ENCODE measurements at places on chromosomes 3 and 15.

GRCh38 chr3:95815828-95816227, 998.6 kb upstream of the EPHA6 start:
- DNase-seq, result peak; percentile 5

GRCh38 chr3:89923921-89924610, 816.6 kb downstream of the EPHA3 start:
- no peak for DNase-seq

- DNase-seq, result no peak
Observed at GRCh38 chr15:99365242-99365641, 114.0 kb downstream of the LRRC28 start.

- no peak for DNase-seq
Observed at GRCh38 chr15:96720656-96721055, 390.2 kb downstream of the NR2F2 start.

DNA sequence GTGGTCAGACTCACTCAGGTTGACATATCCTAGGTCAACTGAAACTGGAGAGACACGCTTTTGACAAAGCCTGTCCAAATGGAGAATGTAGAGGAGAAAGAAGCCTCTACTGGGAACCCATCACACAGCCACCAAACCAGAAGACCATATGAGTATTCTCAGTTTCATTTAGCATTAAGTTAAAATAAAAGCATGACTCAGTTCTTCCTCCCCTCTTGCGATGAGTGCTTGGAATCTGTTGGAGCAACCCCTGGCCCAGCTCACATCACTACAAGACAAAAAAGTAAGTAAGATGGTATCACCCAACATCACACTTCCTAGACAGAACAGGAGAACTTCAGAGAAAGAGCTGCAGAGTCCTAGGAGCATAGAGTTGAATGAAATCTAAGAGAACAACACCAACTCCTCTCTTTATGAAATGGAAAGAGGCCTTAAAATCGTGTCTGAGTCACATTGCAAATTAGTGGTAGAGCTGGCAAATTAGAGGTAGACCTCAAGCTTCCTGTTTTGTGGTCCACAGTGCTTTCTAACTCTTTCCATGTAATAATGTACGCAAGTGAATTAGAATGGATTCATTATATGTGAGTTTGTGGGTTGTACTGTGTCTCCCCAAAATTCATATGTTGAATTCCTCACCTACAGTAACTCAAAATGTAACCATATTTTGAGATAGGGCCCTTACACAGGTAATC, 51.2 kb downstream of the FGF12 start:
- DNase-seq, result no peak

DNA sequence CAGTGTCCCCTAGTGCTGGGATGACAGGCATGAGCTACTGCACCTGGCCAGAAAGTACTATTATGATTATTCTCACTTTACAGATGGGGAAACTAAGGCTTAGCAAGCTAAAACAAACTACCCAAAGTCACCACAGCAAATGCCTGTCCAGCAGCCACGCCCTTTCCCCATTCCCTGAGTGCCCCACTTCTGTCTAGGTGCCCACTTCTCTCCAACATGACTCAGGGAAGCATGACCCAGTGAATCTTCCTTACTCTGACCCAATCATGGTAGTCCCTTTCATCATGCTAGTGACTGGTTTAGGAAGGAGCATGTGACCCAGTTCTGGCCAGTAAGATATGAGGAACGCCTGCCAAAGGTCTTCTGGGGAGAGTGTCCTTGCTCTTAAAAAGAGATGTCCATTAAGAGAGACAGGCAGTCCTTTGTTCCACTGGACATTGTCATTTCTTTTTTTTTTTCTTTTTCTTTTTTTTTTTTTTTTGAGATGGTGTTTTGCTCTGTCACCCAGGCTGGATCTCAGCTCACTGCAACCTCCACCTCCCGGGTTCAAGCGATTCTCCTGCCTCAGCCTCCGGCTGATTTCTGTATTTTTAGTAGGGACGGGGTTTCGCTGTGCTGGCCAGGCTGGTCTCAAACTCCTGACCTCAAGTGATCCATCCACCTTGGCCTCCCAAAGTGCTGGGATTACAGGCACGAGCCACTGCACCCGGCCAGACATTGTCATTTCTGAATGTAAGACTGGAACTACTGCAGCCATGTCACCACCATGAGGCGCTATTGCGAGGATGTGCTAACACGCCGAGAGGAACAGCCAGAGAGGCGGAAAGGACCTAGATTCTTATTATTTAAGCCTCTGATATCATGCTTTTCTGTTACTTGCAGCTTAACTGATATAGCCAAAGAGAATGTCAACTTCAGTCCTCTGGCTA, 19.8 kb downstream of the MEGF11 start:
- peak; percentile 12 for DNase-seq

- peak; percentile 15 for DNase-seq
Observed at GRCh38 chr15:75577401-75578172, 1.5 kb downstream of the PTPN9 start.

DNA sequence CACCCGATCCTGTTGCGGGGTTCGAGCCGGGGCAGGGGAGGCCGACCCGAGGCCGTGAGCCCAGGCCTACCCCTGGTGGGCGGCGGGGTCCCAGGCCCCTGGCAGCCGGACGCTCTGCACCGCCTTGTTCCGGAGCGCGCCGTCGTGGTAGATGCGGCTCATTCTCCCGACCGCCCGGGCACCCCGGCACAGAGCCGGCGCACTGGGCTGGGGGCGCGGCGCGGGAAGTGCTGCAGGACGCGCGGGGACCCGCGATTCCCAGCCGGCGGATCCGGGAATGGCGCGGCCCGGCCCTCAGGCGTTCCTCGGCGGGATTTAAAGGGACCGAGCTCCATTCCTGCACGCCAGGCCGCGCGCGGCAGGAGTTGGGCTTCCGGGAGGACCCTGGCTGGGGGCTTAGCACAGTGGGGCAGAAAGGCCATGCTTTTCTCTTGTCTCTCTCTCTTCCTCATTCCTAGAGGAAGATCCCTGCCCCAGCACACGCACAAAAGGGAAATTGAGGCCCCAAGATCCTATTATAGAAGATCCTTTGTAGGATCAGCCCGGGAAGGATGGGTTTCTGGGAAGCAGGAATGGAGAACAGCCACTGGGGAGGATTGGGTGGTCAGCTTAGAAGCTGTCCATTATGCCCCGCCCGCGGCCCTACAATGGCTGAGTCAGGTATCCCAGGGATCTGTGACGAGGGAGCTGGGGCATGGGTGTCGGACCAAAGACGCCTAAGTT, at the start of gene ARPIN:
Gene ARPIN, minus strand, starts transcription at position 279 of the 723 bp plus-strand sequence. Its CDS starts 117 bp downstream, at position 162.
- DNase-seq, result peak; percentile 59

DNA sequence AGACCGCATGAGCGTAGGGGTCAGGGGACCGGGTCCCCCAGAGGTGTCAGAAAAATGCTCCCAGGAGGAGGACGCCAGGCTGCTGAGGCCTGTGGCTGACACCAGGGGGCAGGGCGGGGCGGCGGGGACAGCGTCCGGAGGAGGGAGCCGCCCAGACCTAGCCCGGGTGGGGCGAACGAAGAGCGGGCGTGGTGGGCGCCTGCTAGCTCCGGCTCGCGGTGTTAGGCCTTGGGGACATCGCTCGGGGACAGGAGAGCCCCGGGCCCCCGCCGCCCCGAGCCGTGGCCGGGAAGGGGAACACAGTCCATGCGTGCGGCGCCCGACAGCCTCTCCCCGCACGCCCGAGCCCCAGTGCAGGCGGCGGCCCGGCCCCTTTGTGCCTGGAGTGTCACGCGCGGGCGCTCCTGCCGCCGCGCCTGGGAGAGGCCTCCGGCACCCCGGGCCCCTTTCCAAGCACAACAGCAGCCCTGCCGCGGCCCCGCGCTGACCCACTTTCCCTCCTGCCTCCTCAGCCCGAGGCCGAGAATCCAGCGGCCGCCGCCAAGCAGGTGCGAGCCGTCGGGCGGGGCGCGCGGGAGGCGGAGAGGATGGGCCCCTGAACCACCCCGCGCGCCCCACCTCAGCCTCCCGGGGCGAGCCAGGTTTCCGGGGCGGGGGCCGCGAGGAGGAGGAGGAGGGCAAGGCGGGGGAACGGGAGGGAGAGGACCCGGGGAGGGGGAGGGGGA, 111.0 kb upstream of the KLF13 start:
- peak; percentile 43 for DNase-seq

DNA sequence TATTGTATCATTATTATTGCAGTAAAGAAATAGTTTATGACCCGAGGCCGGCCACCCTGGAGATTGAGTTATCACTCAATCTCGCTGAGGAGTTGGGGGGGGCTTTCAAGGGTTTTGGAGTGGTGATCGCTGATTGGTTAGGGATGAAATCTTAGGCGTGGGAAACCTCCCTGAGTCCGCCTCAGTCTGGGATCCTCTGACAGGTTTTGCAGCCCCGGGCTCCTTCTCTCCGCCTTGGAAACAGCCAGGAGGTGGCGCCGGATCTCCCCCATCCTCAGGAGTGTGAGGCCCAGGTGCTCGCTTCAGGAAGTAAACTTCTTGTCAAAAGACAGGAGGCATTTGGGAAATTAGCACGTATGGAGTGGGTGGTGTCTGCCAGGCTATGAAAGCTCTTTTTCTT, 41.1 kb upstream of the SEC61A1 start:
- DNase-seq, result peak; percentile 33

DNA sequence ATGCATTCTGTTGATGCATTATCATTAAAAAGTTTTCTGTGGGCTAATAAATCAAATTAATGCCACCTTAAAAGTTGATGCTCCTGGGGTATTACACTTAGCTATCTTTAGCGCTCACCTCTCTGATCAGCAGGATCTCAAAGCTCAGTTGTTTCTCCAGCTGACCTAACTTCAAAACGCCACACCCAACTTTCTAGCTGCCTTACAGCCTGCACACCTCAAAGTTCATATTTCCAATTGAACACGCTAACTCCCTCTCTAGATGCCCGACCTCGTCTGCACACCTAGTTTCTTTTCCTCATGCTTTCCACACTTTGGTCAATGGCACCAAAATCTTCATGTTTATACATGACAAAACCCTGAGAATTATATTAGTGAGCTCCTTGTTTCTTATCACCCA, 98.2 kb upstream of the AGTR1 start:
- DNase-seq, result no peak

DNA sequence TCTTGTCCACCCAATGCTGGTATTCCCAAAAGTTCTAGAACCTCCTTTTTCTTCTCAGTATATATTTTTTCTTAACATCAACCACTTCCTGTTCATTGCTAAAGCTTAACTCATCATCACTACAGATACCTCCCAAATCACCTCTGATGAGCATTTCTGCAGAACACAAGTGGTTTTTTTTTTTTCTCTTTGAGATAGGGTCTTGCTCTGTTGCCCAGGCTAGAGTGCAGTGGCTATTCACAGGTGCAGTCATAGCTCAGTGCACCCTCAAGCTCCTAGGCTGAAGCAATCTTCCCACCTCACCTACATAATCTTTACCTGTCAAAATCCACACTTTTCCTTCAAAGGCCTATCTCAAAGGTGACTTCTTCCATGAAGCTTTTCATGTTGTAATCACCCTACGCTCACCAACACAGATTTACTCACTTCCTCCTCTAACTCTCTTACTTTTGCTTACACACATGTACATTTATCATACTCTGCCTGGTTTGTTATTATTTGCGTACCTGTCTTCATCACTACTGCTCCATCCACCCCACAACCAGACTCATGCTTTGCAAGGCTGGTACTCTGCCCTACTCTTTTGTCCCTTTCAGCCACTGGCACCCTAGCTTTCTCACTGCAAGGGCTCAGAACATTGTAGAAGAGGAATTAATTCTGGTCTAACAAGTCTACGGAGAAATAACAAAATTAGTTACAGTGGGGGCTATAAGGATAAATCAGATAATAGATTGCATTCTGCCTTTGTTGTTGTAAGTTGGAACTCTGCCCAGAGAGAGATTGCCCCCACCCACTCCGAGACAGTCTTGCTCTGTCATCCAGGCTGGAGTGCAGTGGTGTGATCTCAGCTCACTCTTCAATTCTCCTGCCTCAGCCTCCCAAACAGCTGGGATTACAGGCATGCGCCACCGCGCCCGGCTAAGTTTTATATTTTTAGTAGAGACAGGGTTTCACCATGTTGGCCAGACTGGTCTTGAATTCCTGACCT, 27.5 kb downstream of the HERC1 start:
- no peak for DNase-seq

- peak; percentile 57 for DNase-seq
Observed at GRCh38 chr15:64809649-64810496, 15.6 kb downstream of the PIF1 start.

DNA sequence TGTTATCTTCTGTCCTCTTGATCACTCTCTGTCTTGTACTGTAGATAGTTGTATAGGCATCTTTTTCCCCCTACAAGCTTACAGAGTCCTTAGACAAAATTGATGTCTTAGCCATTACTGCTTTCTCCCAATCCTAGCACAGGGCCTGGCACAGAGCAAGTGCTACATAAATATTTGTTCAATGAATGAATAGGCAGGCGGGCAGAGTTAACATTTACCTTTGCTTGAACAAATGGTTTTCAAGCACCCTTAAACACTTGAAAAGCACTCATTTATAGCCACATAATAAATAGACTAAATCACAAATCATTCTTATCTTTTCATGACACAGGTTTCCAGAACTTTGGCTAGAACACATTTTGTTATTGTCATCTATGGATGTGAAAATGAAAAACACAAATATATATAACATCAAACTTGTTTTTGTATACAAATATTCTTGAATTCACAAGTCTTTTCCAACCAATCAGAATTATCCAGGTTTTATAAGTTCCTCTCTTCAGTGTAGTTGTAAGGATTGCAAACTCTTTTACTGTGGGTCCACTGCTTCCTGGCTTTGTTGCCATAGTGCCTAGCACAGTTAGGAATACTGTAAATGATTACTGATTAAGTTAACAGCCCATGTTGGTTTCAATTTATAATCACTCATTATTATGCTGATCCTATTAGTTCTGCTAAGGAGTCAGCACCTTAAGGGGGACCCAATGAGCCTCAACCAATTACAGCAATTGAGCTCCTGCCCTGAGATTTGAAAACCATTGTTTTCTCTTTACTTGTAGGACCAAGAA, 61.9 kb downstream of the ISL2 start:
- DNase-seq, result no peak

- peak; percentile 19 for DNase-seq
Observed at GRCh38 chr15:91950631-91951329, 97.3 kb downstream of the SLCO3A1 start.

DNA sequence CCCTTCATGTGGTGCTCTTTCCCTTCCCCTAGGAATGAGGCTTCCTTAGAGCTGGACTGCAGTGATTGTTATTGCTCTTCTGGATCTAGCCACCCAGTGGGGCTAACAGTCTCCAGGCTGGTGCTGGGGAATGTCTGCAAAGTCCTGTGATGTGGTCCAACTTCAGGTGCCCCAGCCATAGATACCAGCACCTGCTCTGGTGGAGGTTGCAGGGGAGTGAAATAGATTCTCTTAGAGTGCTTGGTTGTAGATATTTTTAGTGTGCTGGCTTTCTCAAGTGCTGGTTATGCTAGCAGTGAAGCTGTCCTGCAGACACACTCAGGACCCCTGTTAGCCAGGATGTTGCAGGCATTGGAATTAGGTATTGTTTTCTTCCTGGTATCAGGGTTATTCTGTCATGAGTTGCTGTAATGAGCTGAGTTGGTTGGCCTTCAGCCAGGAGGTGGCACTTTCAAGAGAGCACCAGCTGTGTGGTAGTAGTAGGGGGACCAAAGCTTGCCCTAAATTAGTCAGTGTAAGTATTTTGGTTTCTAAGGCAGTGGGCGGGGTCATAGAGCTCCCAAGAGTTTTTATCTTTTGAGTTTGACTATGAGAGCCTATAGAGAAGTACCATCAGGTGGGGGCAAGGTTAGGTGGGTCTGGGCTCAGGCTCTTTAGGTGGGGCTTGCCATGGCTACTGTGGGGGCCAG, 317.5 kb upstream of the SGO1 start:
- DNase-seq, result no peak
